ENCODE measurements at places on chromosomes 1 and 21.
A peak's percentile ranks its signal among the peaks of the same experiment; 100 is the strongest.

GRCh38 chr1:230194525-230194924, 127.5 kb downstream of the GALNT2 start:
- DNase-seq: no peak

DNA sequence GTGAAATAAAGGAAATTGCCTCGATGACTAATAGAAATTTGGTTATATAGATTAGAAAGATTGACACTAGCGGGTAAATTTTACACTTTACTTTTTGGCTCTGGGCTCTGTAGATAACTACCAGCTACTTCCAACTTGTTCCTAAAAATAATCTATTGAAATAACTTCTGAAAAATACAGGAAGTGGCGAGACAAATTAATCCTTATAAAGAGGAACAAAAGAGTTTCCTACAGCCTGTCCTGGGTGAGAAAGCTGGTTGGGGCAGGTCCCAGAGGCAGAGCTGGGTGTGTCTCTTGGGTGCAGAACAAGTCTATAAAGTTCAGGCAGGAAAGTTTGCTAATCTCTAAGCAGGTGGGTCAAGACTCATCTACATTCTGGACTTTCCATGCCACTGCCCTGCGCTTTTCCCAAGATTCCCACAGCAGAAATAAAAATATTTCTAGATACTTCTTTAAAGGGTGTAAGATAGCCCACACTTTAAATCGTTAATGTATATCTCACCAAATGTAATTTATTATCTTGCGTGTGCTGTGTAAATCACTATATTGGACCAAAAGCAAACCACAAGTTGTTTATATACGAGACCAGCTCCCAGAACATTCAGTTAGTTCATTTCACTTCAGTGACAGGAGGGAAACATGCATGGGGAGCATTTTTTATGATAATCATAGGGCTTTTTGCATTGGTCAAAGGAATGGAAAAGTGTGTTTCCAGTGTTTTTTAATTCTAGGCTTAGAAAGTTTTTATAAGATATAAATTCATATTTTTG, 70.1 kb upstream of the NRIP1 start:
- no peak for DNase-seq

GRCh38 chr1:173505391-173505790, 28.3 kb downstream of the PRDX6 start:
- DNase-seq: no peak

GRCh38 chr1:82483146-82483545, 682.4 kb downstream of the ADGRL2 start:
- DNase-seq: no peak

GRCh38 chr1:221712776-221713431, 29.0 kb downstream of the DUSP10 start:
- peak; percentile 86 for DNase-seq

GRCh38 chr1:225651872-225652728, 823 bp downstream of the ENAH start:
- peak; percentile 3 for DNase-seq

DNA sequence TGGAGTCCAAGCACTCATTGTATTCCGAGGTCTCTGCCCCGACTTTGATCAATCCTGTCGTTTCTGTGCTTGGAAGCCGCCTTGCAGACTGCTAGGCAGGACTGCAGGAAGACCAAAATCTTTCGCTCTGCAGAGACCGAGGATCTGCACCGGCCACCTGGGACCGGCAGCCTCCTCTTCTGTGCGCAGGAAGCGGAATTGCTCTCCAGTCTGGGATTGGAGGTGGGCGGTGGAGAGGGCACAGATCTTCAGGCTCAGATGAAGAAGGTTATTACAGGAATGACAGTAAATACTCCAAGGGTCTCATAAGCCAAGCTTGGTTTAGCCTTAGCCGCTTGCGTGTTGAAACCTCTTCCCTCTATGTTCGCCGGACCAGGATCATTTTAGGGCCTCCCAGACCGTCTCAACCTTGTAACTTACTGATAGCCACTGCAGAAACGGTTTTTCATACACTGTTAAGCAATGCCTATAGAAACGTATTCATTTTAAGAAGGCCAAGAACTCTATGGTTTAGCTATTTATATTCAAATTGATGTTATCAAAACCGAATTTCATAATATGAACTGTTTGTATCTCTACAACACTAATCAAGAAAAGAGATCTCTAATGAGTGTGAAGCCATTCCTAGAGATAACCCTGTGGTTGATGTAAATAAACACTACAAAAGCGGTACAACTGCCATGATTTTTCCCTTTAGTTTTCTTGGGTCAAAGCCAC, 1.1 kb downstream of the MIA3 start:
- peak; percentile 12 for DNase-seq

GRCh38 chr1:246674049-246674448, 50.2 kb upstream of the SCCPDH start:
- no peak for DNase-seq
